HL-60 (cell line): ENCODE measurements at places on chromosomes 2 and 18.

DNA sequence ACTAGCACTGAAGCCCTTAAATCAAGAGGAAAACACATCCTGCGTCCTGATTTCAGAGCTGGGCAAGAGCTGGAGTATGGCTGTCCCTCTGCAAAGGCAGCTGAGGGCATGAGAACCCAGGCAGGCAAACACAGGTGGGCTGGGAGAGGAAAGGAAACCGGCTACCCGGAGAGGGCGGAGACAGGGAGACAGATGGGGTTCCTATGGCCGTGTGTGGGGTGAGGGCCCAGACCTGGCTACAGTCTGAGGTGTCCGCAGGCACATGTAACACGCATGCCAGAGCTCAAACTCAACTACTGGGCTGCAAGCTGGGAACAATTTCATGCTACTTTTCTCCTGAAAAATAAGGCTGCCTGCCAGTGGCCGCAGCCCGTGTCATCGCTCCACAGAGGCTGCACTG, 2.7 kb downstream of the COPS9 start:
- DNase-seq = no peak

- DNase-seq = no peak
These were observed 30.6 kb downstream of the GPR45 start for GRCh38 chr2:105272176-105272575.

DNA sequence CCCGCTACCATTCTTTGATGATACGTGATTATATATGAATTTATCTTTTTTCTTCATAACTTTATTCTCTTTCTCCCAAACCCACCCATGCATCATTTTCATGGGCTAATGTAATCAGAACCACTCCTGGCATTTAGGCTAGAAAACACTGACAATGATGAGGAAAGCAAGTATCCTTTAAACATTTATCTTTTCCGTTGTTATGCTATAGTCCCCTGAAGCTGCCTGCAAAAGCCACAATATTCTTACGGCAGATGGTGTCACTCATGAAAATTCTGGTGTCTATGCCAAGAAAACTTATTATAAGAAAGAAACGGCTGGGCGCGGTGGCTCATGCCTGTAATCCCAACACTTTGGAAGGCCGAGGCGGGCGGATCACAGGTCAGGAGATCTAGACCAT, 221.8 kb upstream of the CTAGE1 start:
- no peak for DNase-seq

DNA sequence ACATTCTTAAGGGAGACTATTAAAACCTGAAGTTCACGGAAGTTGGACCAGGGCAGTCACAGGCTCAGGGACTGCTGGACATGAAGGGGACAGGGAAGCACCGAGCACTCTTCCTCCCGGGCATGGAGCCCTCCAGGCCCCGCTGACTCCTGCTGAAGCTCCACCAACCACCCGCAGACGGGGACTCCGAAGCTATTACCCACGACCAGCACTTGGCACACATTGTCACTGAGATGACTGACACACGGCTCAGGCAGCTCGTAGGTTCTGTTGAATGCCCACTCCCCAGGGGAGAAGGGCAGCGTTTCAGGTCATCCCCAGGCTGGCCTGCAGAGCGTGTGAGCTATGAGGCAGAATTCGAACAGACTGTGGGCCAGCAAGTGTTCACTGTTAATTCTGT, 234.8 kb downstream of the NDUFA10 start:
- DNase-seq = no peak
